ENCODE measurements at places on chromosomes 5 and 9. TPM values are rescaled to one million over a fixed set of nuclear protein-coding genes. Genes with fewer than 3 reads are reported as not detected.
A peak's percentile ranks its signal among the peaks of the same experiment; 100 is the strongest.

- peak; percentile 60 for DNase-seq
Measured at GRCh38 chr5:145495741-145496140, 339.4 kb downstream of the PRELID2 start.

- no peak for DNase-seq
Measured at GRCh38 chr9:125523681-125524080, 183.3 kb downstream of the MAPKAP1 start.

- no peak for DNase-seq
Measured at GRCh38 chr9:137447722-137448601, 6.8 kb upstream of the ENTPD8 start.

Gene SLC36A2
- total RNA-seq: not detected

DNA sequence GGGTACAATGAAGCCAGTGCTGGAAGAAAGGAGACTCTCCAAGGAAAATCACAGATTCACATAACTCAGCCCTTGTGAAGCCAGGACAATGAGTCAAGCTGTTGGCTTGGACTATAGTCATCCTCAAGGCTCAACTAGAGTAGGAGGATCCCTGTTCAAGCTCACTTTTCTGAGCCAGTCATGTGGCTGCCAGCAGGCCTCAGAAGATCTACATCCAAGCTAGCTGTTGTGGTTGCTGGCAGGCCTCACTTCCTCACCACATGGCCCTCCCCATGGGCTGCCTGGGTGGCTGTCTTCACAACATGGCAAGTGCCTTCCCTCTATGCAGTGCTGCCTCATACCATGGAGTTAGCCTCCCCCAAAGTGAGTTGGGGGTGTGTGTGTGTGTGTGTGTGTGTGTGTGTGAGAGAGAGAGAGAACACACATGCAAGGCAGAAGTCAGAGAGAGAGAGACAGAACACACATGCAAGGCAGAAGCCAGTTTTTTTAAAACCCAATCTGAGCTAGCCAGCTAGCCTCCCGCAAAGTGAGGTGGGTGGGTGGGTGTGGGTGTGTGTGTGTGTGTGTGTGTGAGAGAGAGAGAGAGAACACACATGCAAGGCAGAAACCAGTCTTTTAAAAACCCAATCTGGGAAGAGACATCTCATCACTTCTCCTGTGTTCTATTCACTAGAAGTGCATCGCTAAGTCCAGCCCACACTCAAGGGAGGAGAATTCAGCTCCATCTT lies 17.1 kb downstream of the SCAI start:
- DNase-seq: peak; percentile 90

DNA sequence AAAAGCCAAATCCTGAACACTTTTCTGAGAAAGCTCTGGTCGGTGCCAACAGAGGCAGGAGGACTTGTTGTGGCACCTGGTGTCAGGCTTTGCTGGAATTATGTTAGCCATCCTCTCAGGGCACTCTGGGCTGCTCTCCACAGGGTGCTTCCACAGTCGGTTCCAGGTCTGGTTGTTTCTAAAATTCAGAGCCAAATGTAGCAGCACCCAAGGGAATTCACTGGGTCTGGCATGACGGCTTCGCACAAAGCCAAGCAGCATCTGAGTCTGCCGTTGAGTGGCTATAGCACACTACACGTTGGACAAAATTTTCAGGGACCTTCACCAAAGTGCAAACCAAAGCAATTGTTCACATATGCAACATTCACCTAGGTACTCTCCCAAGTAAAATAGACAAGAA lies 110.2 kb downstream of the PJA2 start:
- no peak for DNase-seq

Gene HBEGF
- 13.4 TPM for total RNA-seq

Gene PCDHB16
- 0.75 TPM for total RNA-seq

DNA sequence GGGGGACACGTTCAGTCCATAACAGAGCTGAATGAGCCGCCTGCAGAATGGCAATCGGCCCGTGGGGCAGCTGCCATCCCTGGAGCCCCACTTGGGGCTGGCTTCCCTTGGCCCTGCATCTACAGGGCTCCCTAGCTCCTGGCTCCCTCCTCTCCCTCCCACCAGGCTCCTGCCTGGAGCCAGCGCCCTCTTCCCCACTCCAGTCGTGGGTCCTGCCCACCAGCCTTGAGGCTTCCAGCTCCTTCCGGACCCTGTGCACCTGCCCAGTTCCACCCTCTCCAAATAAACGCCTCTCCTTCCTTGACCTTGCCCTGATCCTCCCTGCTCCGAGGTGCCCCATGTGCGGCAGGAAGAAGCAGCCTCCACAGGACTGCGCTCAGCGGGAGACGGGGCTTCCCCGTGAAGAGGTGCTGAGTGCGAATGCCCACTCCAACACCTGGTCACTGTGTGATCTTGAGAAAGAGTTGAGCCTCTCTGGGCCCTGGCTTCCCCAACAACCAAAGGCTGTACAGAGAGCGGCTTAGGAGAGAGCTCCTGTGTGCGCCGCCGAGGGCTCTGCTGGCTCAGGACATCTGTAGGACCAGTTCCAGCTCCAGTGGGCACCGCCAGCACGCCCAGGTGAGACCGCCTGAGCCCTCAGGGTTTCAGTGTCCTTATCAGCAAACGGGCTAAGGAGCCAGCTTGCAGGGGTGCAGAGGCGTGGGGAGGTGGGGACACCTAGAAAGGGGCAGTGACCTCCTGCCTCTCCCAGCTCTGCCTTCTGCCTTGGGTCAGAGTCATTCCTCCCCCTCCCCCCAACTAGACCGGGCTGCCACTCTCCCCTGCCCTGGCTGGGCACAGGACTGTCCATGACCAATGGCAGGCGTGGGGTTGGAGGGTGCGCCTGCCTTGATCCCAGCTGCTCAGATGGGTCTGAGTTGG lies 12.1 kb downstream of the C9orf50 start:
- DNase-seq: no peak

Gene SEMA5A
- total RNA-seq: 39.0 TPM

- no peak for DNase-seq
Measured at GRCh38 chr5:4737868-4738267, 402.3 kb upstream of the ADAMTS16 start.

Gene EGR1
- 2.8 TPM for total RNA-seq

GRCh38 chr5:73433982-73434342 lies 14.6 kb downstream of the FOXD1 start:
- DNase-seq: no peak

- no peak for DNase-seq
Measured at GRCh38 chr5:67183859-67184258, 12.7 kb downstream of the CD180 start.

DNA sequence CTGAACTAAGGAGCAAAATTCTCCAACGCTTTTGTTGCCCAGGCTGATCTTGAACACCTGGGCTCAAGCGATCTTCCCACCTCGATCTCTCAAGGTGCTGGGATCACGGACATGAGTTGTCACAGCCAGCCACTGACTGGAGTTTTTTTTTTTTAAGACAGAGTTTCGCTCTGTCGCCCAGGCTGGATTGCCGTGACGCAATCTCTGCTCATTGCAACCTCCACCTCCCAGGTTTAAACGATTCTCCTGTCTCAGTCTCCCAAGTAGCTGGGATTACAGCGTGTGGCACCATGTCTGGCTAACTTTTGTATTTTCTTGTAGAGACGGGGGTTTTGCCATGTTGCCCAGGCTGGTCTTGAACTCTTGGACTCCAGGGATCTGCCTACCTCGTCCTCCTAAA lies 58.2 kb downstream of the EHMT1 start:
- no peak for DNase-seq

Gene ABLIM3
- total RNA-seq: 0.43 TPM

DNA sequence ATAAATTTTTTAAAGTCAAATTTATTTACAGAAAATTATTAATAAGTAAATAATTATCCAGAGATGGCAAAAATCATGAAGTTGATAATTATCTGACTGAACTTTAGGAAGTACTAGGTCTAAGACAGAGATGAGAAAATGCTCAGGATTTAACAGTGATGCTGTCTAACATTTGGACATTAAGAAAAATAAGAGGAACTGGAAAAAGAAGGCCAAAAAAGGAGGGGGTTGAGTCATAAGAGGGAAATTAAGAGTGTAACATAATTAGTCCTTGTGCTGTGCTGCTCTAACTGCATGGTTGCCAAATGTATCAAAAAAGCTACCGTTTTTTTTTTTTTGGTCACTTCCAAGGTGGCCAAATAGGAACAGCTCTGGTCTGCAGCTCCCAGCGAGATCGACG lies 35.4 kb upstream of the TUT7 start:
- DNase-seq: no peak

Gene FGFR4
- total RNA-seq: 16.6 TPM

DNA sequence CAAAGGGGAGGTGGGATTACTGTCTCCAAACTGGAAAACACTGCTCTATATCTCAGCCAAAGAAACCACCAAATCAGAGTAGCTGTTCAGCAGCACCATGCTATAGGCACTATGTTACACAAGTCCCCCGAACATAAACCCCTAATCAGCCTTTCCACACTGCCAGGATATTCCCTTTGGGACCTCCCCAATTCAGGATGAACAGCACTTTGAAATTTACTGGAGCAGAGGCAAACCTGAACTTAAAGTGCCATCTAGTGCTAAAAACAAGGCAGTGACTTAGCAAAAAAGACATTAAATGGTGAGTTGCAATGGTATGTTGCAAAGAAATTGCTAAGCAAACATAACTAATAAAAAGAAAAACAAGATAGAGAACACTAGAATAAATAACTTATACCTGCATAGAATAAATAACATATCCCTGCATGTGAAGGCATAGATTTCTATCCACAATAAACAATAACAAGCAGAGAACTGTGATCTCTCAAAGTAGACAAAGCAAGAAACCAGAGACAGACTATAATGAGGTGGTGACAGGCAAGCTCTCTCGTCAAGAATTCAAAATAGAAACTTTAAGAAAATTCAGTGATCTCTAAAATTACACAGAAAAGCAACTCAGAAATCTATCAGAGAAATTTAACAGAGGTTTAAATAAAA lies 584.4 kb upstream of the ACO1 start:
- peak; percentile 73 for DNase-seq

Gene ANKRD20A1
- total RNA-seq: 0.77 TPM

Gene PCDHB3
- 0.21 TPM for total RNA-seq

Gene ANKRD34B
- 0.18 TPM for total RNA-seq

- DNase-seq: no peak
Measured at GRCh38 chr5:52774005-52774410, 13.7 kb upstream of the ITGA1 start.

- DNase-seq: peak; percentile 81
Measured at GRCh38 chr5:160315968-160316367, 3.6 kb upstream of the CCNJL start.

DNA sequence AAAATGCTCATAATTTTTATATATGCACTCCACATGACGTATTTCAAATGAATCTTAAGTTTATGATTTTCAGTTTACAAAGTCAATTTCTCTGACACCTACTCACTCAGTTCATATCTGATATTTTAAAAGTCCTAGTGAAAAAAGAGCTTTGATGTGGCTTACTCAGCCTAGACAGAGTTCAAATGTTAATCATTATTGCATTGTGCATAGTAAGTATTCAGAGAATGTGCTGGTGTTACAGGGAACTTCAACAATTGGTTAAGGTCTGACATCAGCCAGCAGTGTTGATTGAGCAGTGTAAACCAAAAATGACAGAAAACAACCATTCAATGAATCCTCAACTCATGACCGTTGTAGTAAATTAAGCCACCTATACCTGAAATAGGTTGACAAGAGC lies 147.2 kb upstream of the LHFPL2 start:
- no peak for DNase-seq

Gene TMEM174
- not detected for total RNA-seq

Gene CBY3
- total RNA-seq: not detected

Gene TIMD4
- not detected for total RNA-seq

DNA sequence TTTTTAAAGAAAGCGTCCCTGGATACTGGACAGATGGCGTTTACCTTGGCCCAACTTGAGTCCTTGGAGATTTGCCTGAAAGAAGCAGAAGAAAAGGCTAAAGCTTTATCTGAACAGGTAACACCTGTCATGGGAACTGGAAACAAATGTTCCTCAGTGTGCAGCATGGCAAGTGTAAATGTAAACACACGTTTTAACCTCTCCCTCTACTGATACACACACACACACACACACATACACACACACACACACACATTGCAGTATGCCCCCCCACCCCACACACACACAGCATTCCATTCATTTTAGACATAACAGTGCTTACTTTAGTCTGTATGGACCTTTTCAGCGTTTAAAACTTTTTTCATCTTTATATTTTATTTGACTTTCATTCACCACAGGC lies 51.1 kb downstream of the CCDC192 start:
- no peak for DNase-seq

Gene CTXN3
- not detected for total RNA-seq

DNA sequence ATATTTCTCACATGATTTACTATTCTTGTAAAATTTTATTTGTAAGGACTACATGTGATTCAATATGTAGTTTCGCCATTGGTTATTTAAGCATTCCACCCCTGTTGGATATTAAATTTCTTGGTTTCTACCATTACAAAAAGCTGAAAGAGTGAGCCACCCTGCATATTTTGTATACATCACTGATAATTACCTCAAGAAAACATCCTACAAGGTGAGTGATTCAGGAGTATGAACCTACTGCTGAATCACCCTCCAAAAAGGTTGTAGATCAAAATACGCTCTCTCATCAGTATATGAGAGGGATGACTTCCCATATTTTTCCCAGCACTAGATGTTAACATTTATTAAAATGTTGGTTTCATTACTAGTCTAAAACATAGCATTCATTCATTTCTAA lies 454.3 kb upstream of the WWC1 start:
- no peak for DNase-seq

Gene LEAP2
- total RNA-seq: 1.1 TPM

- no peak for DNase-seq
Measured at GRCh38 chr9:101477736-101478135, 42.2 kb upstream of the ALDOB start.

Gene TLX3
- total RNA-seq: not detected

GRCh38 chr9:123422635-123423310 lies 66.8 kb downstream of the CRB2 start:
- no peak for DNase-seq

Gene PCDHGB2
- 1.5 TPM for total RNA-seq

DNA sequence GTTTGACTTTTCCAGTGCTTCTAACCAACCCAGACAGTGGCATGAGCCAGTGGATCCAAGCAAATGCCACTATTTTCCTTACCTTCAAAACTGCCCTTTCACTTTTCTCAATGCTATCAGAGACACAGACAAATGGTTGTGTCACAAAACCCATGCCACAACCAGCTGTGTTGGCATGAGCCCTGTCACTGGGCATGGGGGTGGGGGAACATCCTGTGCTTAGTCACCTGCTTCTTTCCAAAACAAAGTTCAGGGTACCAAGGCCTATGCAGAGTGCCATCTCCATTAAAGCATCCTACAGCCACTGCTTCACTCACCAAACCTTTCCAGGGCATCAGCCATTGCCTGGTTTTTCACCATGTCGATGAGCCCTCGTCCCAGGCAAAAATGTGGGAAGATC lies 30.1 kb downstream of the NIPSNAP3B start:
- no peak for DNase-seq

Gene LPAR1
- total RNA-seq: not detected

Gene AGXT2
- total RNA-seq: not detected

- no peak for DNase-seq
Measured at GRCh38 chr9:6761306-6761705, 3.5 kb downstream of the KDM4C start.

Gene SPINK13
- total RNA-seq: 0.50 TPM

Gene SAXO1
- total RNA-seq: not detected

Gene HK3
- not detected for total RNA-seq
